ENCODE measurements at places on chromosomes 2 and 18.
A peak's percentile ranks its signal among the peaks of the same experiment; 100 is the strongest.

GRCh38 chr2:2845267-2845666, 514.2 kb upstream of the MYT1L start:
- no peak for DNase-seq

- DNase-seq, result no peak
Observed at GRCh38 chr2:113219889-113220641, 46.3 kb downstream of the PSD4 start.

DNA sequence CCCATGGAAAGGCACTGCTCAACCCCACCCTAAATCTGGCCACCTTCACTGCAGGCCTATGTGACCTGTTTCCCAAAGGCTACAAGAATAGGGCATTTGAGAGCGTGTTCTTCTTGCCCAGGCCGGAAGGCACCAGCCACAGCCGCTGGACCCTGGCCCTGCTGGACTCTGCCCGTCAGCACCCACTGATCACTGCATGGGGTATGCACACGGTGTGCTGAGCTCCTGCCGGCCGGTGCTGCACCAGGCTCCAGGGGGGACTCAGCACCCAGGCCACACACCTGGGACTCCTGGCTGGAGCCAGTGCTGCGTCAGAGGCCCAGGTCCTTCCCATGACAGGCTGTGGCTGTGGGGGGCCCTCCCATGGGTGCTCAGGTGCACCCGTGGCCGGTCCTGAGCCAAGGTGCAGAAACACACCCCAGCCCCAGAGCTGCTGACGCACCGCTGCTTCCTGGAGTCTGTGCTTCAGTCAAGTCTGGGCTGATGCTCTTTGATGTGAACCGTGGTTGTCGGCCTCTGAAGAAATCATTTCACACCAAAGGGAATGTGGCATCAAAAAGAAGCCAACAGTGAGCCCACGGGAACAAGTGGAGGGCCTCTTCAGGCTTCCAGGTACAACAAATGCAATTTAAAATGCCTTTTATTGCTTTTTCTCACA, 6.5 kb downstream of the KCNG2 start:
- DNase-seq, result no peak

DNA sequence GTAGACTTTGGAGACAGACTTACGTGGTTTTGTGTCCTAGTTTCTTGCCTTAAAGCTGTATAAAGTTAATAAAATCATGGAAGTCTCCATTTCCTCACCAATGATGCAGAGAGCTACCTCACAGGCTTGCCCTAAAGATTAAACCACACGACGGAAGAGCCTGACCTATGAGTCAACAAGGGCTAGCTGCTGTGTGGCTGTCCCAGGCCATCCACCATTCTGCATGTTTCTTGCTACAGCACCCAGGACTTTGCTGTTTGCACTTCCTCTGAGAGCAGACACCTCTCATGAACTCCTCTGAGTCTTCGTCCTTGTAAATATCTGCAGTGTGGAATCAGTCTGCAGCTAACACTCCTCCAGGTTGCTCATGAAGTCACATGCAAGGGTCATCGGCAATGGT, 160.0 kb upstream of the TRIB2 start:
- DNase-seq, result no peak

GRCh38 chr2:29589440-29590103, 331.8 kb downstream of the ALK start:
- DNase-seq, result no peak

- no peak for DNase-seq
Observed at GRCh38 chr2:160142472-160142871, 57.6 kb downstream of the ITGB6 start.

- no peak for DNase-seq
Observed at GRCh38 chr2:106193690-106193976, 468 bp downstream of the UXS1 start.

DNA sequence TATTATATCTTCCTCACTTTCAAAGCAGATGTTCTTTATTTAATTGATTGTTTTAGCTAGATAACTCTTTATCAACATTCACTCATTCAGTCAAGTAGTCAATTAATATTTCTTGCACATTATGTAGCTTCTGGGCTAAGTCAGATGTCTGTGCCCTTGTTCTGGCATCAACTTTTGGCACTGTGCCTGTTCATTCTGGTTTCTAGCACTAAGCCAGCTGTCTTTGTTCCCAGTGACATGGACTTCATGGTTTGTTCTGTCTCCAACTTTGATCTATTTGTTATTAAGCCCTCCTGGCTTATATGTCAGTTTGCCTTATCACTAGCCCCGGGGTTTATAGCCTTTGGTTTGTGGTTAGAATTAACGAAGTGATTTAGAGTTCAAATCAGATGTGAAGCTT, 247.9 kb upstream of the SYT4 start:
- DNase-seq, result no peak

GRCh38 chr2:38203446-38203810, 127.5 kb upstream of the CYP1B1 start:
- DNase-seq, result no peak

DNA sequence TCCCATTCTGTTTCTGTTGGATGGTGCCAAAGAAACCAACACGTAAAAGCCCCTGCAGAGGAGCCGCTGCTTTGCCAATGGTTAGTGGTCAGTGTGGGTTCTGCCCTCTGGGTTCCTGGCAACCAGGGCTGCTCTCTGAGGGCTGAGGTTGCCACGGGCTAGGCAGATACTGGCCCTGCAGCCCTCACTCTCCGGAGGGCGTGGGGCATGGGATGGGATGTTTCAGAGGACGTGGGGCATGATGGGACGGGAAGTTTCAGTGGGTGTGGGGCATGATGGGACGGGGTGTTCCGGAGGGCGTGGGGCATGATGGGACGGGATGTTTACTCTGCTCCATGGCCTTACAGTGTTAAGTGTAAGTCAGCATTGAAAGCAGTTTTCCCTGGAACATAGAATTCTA, 34.2 kb downstream of the ADI1 start:
- no peak for DNase-seq

DNA sequence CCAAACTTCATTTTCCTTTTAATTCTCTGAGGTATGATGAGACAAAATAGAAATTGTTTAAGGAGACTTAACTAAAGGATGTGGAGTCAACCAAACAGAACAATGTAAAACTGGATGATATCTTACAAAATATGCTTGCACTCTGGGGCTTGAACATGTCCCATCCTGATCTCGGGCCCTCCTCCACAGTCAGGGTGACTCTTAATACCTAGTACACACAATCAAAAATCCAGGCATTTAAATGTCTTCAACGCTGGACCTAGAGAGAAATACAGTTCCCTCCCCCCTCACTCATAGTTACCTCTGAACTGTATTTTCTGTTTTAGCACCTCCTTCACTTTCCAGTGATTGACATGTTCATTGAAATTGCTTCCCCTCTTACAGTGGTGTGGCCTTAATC, 36.9 kb upstream of the SERPINB2 start:
- no peak for DNase-seq

- DNase-seq, result no peak
Observed at GRCh38 chr2:235444101-235444597, 49.7 kb upstream of the AGAP1 start.

DNA sequence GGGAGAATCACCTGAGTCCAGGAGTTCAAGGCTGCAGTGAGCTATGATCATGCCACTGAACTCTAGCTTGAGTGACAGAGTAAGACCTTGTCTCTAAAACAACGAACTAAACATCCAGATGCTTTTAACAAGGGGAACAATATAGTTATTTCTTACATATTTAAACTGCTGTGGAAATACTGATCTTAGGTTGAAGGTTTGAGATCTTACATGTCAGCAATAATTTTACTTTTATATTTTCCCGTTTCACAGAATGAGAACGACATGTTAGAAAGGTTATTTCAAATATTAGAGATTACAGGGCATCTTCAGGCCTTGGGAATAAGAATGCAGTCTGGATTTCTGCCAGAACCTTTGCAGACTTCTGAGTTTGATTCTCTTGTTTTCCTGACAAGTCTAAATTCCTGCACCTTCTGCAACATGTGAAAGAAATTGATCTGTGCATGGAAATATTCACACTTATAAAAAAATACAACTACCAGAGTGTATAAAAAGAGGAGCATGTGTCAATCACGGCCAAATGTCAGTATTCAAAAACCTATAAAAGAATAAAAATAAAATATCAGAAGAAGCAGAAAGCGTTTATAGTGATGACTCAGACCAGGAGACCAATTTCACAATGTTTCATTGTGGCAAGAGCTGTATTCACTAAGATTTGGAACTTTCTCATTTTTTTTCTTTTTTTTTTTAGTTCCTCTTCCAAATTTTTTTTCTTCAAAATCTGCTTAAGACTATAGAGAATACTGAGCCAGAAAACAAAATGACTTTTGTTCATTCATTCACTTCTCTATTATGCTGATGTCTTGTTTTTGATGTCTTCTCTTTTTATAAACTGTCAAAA, 29.6 kb downstream of the COLEC12 start:
- DNase-seq, result no peak

GRCh38 chr2:226420646-226421045, 379.0 kb downstream of the IRS1 start:
- no peak for DNase-seq

GRCh38 chr2:68726608-68727367, 7.8 kb upstream of the ARHGAP25 start:
- peak; percentile 46 for DNase-seq

DNA sequence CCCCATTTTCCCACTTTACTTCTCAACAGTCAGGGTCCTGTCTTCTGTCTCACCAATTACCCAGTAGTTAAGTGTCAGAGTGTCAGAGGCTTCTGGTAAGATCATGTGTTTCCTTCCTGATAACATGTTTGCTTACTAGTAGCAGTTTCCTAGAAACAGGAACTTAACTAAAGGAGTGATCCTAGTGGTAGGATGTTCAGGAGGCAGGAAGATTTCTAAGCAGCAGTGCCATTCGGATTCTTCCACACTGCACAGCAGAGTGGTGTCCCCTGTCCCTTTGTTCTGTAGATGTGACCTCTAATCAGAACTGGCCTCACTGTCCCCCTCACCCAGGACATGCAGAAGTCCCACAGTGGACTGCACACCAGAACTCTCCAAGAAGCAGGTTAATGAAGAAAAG, 221.8 kb upstream of the OSR1 start:
- DNase-seq, result no peak

GRCh38 chr18:22639026-22639463, 221.3 kb upstream of the CTAGE1 start:
- DNase-seq, result no peak

DNA sequence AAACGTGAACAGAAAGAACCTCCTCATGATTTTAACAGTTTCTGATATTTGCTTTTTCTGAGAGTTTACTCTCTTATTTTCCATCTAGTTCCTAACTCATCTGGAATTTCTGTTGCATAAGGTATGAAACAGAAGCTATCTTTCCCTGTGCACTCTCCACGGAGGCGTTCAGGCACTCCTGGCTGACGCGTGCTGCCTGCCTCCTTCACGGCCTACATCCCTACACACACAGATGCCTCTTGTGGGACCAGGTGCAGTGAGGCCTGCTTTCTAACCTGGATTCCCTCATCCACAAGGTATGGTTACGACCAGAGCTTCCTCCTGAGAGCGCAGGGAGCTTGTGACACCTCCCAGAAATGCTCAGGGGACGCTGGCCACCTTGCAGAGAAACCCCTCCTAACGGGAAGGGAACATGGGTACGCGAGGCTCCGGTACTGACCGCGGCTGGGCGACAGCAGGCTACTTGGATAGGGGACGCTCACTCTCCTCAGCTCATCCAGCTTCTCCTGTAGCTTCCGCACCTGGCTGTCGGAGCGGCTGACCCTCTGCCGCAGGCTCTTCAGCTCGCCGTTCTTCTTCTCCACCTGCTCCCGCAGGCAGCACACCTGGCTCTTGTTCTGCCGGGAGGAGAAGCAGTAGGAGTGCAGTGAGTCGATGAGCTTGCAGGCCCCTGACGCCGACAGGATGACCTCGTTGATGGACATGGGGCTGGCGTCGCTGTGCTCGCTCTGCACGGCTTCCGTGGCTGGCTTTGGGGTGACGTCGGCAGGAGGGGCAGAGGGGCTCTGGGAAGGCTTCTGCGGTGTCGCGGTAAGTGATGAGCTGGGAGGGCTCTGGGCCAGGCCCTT, 4.3 kb downstream of the THAP4 start:
- DNase-seq, result no peak

GRCh38 chr2:40316620-40317019, 135.3 kb downstream of the SLC8A1 start:
- DNase-seq, result no peak

DNA sequence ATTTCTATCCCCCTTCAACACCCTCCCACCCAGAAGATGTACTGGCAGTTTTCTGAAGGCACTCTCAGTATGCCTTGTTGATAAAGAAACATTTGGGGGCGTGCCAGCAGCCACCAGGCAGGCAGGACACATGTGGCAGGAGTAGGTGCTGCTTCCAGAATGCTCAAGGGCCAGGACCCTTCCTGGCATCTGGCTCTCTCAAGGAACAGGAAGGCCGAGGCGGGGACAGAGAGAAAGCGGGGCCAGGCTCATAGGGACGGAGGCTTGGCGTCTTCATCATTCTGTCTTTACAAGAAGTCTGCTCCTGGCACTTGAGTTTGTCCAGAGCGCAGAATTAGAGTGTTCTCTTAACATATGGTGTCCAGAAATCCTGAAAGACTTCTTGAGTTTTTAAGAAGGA, 121.6 kb downstream of the FAM210A start:
- no peak for DNase-seq

DNA sequence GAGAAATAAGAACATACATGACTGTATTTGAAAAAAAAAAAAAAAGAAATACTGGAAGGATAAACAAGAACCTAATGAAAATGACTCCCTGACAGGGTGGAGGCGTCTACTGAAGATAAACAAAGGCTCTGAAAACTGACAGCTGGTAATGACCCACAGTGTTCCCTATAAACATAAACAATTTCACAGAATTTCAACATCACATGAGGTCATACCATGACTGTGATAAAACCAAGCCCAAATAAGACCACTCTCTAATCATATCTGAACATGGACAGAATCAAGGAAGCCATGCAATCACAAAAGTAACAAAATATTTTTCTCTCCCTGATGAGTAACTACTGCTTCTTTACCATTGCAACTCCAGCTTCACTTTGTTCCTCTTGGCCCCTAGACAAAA, 159.3 kb downstream of the FAM124B start:
- DNase-seq, result no peak
